RCC 7860 (cell line): ENCODE measurements at places on chromosomes 2 and 18.

GRCh38 chr2:120607506-120607905 lies 128.2 kb upstream of the GLI2 start:
- DNase-seq = no peak

DNA sequence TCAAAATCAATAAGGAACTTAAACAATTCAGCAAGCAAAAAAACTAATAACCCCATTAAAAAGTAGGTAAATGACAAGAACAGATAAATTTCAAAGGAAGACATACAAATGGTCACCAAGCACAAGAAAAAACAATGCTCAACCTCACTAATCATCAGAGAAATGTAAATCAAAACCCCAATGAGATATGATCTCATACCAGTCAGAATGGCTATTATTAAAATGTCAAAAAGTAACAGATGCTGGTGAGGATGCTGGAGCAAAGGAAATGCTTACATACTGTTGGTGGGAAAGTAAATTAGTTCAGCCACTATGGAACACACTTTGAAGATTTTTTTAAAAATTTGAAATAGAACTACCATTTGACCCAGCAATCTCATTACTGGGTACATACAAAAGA lies 538.0 kb downstream of the TMX3 start:
- DNase-seq = no peak

GRCh38 chr2:237877576-237878307 lies 18.3 kb downstream of the RAMP1 start:
- DNase-seq = no peak

GRCh38 chr2:156657809-156658208 lies 221.6 kb downstream of the GPD2 start:
- DNase-seq = no peak

GRCh38 chr2:199509403-199509802 lies 51.7 kb upstream of the SATB2 start:
- no peak for DNase-seq

- no peak for DNase-seq
These were observed 62.1 kb downstream of the C18orf63 start for GRCh38 chr18:74377776-74378175.
